ENCODE measurements at places on chromosomes 5 and 9.

- DNase-seq: no peak
Measured at GRCh38 chr9:20651939-20652338, 29.6 kb upstream of the MLLT3 start.

GRCh38 chr9:127930231-127931091, at the start of gene PIP5KL1:
PIP5KL1 (minus strand) TSS chr9:127930777; CDS start chr9:127930752, 25 bp downstream.
- peak; percentile 79 for DNase-seq

- DNase-seq: no peak
Measured at GRCh38 chr9:107153336-107153735, 129.7 kb upstream of the RAD23B start.

- DNase-seq: no peak
Measured at GRCh38 chr5:79077680-79078365, 8.3 kb downstream of the BHMT2 start.

DNA sequence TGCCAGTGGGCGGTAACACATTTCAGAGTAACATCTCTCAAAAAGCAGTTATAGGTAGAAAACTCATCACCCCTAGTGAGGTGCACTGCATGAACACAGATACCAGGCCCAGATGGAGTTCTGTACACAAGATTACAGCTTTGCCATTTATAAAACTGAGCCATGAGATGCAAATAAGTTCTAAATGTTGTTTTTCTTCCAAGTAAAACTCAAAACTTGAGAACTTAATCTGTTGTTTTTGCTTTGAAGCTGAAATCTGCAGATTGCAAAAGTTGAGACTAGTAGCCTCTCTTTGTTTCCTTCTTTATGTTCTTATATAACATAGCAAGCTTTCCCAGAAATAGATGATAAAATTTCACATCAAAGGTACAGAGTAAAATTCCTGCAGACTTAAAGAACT, 434.1 kb downstream of the PLK2 start:
- no peak for DNase-seq

DNA sequence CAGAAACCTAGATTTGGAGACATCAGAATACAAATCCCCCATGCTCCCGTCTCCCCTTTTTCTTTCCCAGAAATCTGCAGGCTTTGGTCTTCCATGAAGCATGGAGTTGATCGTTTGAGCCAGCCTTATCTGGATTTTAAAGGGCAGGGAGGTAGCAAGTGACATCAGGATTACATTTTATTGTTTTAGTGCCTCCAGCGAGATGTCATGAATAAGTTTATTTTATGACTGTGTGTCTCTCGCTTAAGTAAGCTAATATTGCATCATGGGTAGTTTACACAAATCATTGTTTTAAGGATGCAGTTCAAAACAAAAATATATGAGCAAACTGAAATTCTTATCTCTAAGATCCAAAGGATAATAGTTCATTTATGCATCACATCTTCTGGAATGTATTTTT, 50.7 kb upstream of the TNFSF8 start:
- no peak for DNase-seq

GRCh38 chr5:119330367-119331183, 25.2 kb upstream of the TNFAIP8 start:
- no peak for DNase-seq

- DNase-seq: no peak
Measured at GRCh38 chr5:171523781-171524180, 104.3 kb downstream of the FGF18 start.

DNA sequence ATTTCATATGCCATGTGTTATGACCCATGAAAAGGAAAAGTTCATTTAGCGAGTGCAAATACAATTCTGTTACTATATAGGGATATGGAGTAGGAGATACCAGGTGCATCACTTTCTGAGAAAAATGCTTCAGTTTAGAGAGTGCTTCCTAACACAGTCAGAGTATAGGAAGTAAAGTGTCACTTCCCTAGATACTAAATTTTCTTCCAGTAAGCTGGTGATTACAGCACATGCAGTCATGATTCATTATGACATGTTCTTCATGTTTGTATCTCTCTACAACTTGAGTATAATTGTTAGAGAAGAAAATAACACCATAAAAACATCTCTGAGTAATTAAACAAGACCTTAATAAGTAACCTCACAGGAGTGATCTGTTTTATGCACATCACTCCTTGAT, 837.0 kb downstream of the DNAH5 start:
- no peak for DNase-seq

- no peak for DNase-seq
Measured at GRCh38 chr5:174410716-174411478, 313.5 kb upstream of the MSX2 start.

DNA sequence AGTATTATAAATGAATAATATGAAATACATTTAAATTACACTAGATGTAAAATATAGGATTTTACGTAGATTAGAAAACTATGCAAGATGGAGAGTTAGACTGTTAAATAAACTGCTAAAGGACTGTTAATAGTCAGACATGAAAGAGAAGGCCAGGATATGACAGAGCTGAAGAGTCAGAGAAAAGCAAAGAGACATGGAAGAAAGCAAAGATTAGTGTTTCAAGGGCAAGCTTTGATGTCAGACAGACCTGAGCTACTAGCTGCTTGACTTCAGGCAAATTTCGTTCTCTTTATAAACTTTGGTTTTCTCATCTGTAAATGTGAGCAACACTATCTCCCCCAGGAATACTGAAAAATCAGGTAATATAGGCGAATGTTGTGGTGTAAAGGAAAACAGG, 161.3 kb downstream of the RAPGEF6 start:
- DNase-seq: no peak

- DNase-seq: no peak
Measured at GRCh38 chr9:14317667-14318320, 3.9 kb upstream of the NFIB start.

- DNase-seq: no peak
Measured at GRCh38 chr9:122897969-122898368, 7.2 kb downstream of the RC3H2 start.

GRCh38 chr5:156119692-156120091, 207.3 kb upstream of the SGCD start:
- no peak for DNase-seq

GRCh38 chr5:119293516-119293829, 62.3 kb upstream of the TNFAIP8 start:
- DNase-seq: no peak

GRCh38 chr5:143177263-143177983, 226.1 kb downstream of the NR3C1 start:
- DNase-seq: no peak

DNA sequence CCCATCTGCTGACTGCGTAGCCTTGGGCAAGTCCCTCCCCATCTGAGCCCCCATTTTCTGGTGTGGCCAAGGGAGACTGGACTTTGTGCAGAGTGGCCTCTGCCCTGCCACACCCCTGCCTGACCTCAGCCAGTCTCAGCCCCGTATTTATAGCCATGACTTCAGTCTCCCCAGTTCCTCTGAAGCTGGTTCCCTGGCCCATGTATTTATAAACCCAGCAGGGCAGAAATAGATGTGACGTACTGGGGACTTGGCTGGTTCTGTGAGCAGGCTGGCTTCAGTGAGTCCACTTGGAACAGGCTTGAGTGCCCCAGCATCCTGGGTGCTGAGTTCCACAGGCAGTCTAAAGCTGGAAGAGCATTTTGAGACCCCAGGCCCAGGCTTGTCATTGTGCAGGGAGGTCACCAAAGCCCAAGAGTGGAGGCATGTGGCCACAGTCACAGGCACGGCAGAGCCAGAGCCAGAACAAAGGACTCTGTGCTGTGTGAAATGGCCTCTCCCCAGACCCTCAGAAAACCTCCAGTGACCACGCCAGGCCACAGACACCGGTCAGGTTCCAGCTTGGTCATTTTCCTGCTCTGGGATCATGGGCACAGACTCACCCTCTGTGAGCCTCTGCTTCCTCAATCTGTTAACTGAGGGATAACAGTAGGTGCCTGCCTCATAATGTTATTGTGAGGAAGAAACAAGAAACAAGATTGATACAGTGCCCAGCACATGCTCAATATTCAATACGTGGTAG, 30.4 kb upstream of the SYNPO start:
- DNase-seq: peak; percentile 64

DNA sequence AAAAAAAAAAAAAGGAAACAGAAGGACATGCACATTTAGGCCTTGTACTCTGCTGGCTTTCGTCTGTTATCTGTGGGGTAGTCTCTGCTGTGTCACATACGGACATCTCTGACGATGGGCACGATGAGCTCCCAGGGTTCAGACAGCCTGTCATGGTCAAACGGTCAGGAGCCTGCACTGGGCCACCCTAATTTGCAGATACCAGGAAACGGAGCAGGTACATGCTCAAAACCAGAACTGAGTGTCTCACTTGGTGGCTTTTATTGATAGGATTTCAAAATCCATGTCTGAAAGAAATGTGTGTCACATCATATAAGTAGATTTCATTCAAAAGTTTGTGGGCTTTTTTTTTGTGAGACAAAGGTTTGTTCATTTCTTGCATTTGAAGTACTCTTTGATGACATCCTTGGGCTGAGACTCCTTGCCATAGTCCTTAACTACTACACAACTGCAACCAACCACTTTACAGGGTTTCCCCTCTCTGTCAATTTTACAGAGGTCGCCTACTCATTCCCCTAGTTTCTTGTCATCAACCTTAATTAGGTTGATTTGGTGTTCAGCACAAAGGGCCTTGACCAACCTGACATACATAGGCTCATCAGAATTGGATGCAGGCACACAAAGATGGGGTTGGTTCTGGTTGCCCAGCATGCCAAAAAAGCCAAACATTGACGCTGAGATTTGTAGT, 9.0 kb downstream of the CKMT2 start:
- DNase-seq: no peak

DNA sequence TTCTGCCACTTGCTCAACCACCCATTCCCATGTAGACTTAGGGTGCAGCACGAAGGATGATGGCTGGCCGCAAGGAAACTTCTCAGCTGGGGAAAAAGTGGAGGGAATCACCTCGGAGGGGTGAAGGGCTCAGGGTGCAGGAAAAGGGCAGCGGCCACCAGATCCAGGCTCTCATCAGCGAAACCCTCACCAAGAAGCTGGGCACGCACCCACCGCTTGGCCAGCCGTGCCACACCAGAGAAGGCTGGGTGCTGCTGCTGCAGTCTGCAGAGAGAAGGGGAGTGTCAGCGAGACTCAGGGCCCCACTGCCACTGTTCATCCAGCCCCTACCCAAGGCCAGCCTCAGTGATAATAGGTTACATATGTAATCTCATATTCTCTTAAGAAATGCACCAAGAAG, 8.6 kb downstream of the NOL6 start:
- no peak for DNase-seq

- DNase-seq: no peak
Measured at GRCh38 chr5:51678330-51678729, 295.1 kb downstream of the ISL1 start.

GRCh38 chr9:136996361-136997292, at the start of gene CLIC3:
CLIC3 (minus strand) TSS chr9:136996568; CDS start chr9:136996543, 25 bp downstream.
- DNase-seq: peak; percentile 75

DNA sequence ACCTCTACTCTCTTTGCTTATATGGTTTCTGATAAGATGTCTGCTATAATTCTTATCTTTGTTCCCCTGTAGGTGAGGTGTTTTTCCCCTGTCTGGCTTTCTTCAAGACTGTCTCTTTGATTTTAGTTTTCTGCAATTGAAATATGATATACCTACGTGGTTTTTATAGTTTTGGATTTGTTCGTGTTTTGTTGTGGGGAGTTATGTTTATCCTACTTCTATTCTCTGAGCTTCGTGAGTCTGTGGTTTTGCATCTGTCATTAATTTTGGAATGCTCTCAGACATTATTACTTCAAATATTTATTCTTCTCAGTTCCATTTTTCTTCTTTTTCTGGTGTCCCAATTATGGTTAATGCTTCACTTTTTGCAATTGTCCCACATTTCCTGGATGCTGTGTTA, 521.3 kb downstream of the KCTD16 start:
- DNase-seq: no peak

Data from transverse colon (tissue), 4 donors.